ENCODE measurements at places on chromosomes 7 and 10.

DNA sequence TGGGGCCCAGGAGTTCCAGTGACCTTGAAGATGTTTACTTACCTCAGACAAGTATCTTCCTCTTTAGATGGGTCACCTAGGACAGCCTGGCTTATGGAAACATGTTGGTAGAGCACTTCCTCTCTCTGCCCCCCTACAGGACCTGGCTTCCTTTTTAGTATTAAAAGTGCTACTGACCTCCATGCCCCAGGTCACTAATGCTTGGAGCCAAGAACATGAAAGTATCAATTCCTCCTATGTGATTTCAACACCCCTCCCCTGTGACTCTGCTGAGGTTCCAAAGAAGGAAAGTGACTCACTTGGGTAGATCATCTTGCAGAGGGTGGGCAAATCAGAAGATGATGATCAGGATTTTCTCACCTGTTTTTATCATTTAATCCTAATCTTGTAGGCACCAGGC lies 125.3 kb upstream of the CCDC6 start:
- no peak for DNase-seq

DNA sequence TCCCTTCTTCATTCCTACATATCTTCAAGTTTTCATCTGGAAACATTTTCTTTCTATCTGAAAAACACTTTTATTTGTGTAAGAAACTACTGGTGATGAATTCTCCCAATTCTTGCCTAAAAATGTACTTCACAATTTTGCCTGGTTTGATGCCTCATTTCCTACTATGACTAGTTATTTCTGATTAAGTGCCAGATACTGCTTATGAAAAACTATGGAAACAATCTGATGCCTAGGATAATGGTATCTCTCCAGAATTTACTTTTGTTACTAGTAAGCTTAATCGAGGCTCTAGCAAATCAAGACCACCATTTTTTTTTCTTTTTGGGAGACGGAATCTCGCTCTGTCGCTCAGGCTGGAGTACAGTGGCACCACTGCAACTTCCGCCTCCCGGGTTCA lies 31.3 kb downstream of the CACUL1 start:
- DNase-seq, result no peak

- no peak for DNase-seq
Observed at GRCh38 chr7:26724795-26725194, 139.6 kb downstream of the SKAP2 start.

DNA sequence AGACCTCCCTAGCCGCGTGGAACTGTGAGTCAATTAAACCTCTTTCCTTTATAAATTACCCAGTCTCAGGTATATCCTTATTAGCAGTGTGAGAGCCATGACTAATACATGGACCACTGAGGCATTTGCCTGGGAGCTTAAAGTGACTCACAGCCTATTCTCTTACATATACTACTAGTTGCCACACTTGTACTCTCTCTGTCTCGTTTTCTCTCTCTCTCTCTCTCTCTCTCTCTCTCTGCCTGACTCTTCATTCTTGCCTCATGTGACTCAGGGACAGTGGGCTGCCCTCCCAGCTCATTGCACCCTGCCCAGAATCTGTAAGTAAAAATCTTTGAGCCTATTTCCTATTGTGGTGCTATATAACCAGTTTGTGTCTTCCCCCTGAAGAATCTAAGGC lies 238.5 kb upstream of the MAGI2 start:
- no peak for DNase-seq

DNA sequence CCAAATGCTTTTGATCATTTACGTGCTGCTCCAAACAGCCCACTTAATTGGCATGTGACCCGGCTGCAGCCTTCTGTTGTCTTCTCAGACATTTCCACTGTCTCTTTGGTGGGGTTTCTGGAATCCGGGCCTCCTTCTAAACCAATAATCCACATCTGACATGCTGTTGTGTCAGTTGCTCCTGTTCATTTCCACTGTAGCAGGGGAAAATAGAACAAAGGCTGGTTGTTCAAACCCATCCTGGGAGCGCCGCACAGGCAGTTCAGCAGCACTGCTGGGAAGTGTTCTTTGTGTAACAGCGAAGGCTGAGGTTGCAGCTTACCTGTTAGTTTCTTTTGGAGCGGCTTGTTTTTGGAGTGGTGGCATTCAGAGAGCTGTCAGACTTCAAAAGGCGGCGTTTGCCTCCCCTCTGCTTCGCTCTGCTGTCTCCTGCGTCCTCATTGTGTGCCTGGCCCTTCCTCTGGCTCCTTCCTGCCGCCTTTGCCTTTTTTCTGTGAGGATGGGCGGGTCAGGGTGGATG lies 149.4 kb downstream of the SNX10 start:
- DNase-seq, result no peak

DNA sequence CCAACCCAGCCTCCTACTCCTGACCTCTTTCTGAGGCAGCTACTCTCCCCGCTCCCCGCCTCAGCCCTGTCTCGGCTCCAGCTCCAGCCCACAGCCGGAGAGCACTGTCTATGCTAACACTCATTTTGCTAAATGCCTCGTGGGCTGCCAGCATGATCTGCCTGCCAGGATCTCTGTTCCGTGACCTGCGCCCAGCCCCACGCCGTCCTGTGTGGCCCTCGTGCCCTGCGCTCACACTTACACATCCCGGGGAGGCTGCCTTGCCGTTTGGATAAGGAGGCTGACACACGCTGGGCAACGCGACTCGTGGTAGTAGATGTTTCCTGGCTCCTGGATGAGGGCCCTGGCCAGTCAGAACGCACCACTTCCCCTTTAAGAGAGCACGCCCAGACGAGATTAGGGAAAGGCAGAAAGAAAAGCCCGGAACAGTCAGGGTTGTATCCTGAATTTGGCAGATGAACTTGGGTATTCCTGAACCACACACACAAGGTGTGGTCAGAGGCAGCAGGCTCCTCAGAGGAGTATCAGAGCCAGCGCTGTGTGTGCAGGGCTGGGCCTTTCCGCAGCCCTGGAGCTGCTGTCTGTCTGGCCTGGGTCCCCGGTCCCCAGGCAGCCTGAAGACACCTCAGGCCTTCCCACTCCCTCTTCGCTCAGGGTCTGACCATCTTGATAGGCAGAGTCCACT lies 97.7 kb upstream of the EFCAB10 start:
- DNase-seq, result no peak

DNA sequence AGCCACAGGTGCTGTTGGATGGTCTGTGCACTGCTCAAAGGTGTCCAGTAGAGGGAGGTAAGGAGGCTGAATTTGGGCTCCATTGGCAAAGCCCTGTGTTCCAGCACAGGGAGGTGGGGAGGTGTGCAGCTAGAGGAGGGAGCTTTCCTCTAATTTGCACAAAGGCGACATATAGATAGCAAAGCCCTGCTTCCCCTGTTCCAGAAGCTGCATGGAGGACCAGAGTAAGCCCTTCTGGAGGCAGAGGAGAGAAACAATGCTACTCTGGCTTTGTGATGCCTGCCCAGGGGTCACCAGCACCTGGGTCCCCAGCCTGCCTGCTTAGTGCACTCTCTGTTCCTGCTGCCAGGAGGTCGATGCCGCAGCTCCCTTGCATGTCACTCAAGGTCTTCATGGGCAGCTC lies 3.4 kb upstream of the ARHGAP22 start:
- no peak for DNase-seq

GRCh38 chr7:40077849-40078248 lies 56.6 kb downstream of the MPLKIP start:
- DNase-seq, result no peak

DNA sequence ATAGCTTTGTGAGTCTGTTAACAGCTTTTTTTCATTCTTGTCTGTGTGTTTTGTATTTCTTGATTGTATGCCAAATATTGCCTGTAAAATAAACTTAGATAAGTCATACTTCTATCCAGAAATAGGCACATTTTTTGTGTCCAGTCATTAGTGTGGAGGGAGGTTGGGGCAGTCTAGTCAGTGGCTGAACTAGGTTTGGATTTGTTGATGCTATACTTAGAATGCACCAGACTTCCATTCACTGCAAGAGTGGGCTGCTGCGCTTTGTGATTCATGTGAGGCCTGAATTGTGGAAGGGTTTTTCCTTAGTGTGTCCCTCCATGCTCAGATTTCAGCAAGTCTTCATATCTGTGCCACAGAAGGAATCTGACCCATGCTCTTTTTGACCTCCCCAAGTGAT lies 50.0 kb downstream of the TRUB1 start:
- DNase-seq, result no peak

- no peak for DNase-seq
Observed at GRCh38 chr7:70159121-70159520, 560.8 kb downstream of the AUTS2 start.

DNA sequence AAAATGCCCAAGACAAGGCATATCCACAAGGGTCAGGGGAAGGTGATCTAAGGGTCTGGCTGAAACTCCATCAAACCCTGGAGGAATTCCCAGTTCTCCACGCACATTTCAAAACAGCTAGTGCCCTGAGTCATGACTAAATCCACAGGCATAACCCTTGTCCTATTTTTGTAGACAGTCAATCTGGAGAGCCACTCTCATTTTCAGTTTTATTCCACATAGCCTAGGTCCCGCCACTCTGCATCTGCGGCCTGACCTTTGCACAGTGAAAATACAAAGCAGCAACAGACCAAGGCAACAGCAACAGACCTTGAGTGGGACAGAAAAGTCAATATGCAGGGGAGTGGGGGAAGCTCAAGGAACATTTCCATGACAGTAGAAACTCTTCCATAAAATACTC lies 201.4 kb upstream of the NPVF start:
- DNase-seq, result no peak

DNA sequence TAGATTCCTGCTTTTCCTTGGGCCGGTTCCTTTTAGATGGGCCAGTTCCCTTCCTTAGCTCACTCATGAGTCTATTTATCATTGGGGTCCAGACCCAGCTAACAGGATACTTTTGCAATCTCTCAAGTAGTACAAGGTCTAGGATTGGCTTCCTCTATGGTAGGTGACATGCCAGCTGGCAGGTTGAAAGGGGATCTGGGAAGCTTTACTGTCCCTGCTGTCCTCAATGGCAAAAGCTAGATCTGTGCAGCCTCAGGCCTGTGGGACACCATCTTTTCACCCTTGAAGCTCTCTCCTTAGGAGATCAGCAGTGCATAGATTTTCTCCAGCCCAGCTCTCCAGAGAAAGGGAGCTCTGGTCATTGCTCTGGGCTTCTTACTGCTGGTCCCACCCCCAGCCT lies 96.4 kb downstream of the CUL2 start:
- DNase-seq, result no peak

DNA sequence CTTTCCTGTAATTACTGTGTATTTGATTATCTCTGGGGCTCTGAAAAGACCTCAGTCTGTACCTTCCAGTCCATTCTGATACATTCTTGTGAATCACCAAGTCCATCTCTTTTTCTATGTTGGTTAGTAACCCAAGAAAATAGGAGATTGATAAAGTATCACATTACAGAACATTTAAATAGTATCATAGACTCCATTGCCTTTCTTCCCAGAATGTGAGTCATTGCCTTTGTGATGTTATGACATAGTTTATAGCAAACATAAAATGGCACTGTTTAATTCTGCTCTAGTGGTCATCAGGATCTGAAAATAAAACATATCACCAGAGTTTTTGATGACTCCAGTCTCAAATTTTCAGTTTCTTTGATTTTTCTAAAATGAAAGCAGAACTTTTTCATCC lies 78.4 kb downstream of the NRG3 start:
- DNase-seq, result no peak

DNA sequence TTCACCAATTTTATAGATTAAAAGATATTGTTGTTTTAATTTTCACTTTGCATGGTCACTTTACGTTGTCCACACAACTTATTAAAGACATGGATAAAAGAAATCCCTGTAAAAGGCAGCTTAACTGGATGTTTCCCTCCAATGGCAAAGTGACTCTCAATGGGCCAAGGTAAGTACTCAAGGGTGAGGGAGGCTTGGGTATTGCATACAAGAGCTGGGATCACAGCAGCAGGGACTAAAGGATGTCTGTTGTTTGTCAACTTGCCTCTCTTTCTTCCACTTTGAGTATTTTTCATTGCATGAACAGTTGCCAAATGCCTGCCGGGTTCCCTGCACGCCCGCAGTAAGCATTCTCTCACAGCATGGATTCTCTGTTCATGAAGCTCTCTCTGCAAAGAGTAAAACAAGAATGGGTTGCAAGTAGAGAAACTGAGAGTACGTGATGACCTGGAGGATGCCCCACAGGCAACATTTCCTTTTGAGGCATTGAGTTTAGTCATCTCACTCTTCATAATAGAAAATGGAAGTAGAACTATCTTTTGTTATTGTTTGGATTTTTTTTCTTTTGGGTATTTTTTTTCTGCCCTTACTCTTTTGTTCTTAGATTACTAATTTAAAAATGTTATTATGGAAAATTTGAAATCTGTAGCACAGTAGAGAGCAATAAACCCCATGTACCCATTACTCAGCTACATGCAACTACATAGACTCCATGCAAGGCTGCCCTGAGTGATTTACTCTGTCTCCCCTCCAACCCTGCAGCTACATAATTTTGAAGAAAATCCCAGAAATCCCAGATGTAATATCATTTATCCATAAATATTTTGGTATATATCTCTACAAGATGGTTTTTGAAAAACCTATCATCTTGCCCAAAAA lies 26.3 kb downstream of the GPR141 start:
- no peak for DNase-seq

- DNase-seq, result no peak
Observed at GRCh38 chr7:31488562-31489203, 25.2 kb upstream of the ITPRID1 start.

- DNase-seq, result no peak
Observed at GRCh38 chr10:79159141-79159651, 90.4 kb downstream of the ZMIZ1 start.

- no peak for DNase-seq
Observed at GRCh38 chr10:8349610-8350249, 295.2 kb downstream of the GATA3 start.

GRCh38 chr7:130890176-130891020 lies 156.4 kb upstream of the KLF14 start:
- DNase-seq, result no peak

- DNase-seq, result no peak
Observed at GRCh38 chr7:117862378-117862777, 10.9 kb downstream of the CTTNBP2 start.

DNA sequence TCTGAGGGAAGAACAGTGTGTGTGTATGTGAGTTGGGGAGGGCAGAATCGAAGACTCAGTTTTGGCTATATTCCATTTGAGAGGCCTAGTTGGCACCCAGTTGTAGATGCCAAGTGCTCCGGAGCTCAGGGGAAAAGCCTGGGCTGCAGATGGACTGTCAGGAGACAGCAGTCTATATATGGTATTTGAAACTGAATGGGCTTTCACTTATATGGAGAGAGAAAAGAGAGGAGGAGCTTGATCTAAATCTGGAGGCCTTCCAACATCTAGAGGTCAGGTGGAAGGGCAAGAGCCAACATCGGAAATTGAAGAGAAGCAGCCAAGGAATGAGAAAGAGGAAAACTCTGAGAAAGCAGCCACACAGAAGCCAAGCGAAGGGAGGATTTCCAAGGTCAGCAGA lies 350.8 kb upstream of the BMPER start:
- DNase-seq, result no peak

- no peak for DNase-seq
Observed at GRCh38 chr10:2121929-2122328, 384.6 kb upstream of the ADARB2 start.

DNA sequence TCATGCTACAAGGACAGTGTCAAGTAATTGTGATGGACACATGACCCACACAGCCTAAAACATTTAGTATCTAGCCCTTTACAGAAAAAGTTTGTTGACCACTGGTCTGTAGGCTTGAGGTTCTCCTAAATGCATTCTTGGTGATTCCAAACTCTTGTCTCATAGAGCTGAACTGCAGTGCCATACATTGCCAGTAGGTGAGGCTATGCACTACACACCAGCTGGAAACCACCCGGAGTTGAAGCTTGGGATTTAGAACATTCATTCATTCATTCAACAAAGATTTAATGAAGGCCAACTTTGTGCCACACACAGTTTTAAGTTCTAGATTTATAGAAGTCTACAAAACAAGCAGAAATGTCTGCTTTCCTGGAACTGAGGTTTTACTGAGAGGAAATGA lies 77.3 kb upstream of the TCF7L2 start:
- DNase-seq, result no peak

- DNase-seq, result no peak
Observed at GRCh38 chr10:58516671-58517070, 4.0 kb downstream of the BICC1 start.

Measured in stimulated activated CD8-positive, alpha-beta memory T cell treated with anti-CD3 and anti-CD28 coated beads, Interleukin-15, amount 100 ng/mL, for 4 hours (primary cell).